ENCODE measurements at places on chromosomes 4 and X.
A peak's percentile ranks its signal among the peaks of the same experiment; 100 is the strongest.

- H3K36me3 ChIP-seq = no peaks in the 10 kb centered on the region
- H3K27me3 ChIP-seq = peaks cover 24% of the 10 kb centered on the region
- H3K27ac ChIP-seq = no peak overlapping the region
- DNase-seq = no peak
- peaks cover 8% of the 10 kb centered on the region for H3K4me1 ChIP-seq
These were observed 37.2 kb upstream of the PTPN13 start for GRCh38 chr4:86556791-86557415.

- no peak overlapping the region for H3K27ac ChIP-seq
- H3K36me3 ChIP-seq = no peaks in the 10 kb centered on the region
- no peak for DNase-seq
- H3K4me1 ChIP-seq = no peaks in the 10 kb centered on the region
These were observed 225.5 kb downstream of the PARM1 start for GRCh38 chr4:75158451-75158850.

GRCh38 chr4:147782087-147782781, 50.3 kb downstream of the ARHGAP10 start:
- H3K4me1 ChIP-seq = peaks cover 38% of the 10 kb centered on the region
- DNase-seq = no peak
- H3K27ac ChIP-seq = peak overlapping the region; percentile 51
- H3K27me3 ChIP-seq = peaks cover 3% of the 10 kb centered on the region

GRCh38 chr4:25028851-25029250, 1.9 kb downstream of the LGI2 start:
- peaks cover 1% of the 10 kb centered on the region for H3K4me1 ChIP-seq
- H3K36me3 ChIP-seq = no peaks in the 10 kb centered on the region
- peak; percentile 26 for DNase-seq
- peaks cover 68% of the 10 kb centered on the region for H3K27me3 ChIP-seq
- no peak overlapping the region for H3K27ac ChIP-seq

DNA sequence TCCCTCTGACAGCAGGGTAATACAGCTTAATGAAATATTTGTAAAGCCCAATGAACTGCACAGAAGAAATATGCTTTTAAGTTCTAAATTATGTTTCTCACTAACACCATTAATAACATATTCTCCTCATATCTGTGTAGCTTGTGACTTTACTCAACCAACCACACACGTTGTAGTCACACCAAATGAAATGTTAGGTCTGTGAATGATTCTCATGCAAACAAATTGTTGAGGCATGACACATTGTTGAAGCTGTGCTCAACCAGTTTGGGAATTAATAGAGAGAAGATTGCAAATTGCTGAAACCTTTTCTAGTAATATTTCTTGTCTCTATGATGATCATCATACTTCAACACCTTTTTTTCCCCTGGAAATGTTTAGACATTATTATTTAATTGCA, 645.9 kb downstream of the PCDH7 start:
- no peak for DNase-seq
- H3K4me1 ChIP-seq = no peaks in the 10 kb centered on the region
- H3K36me3 ChIP-seq = no peaks in the 10 kb centered on the region
- no peak overlapping the region for H3K27ac ChIP-seq

Data from activated CD4-positive, alpha-beta T cell treated with anti-CD3 and anti-CD28 coated beads, Interleukin-2, amount 10 ng/mL, durations not matched to agents 24 days and 14 days (primary cell).